GM03348 (cell line): ENCODE measurements at places on chromosomes 3 and 15.

GRCh38 chr3:98329392-98330124 lies 24.1 kb upstream of the OR5K4 start:
- peak; percentile 66 for DNase-seq

DNA sequence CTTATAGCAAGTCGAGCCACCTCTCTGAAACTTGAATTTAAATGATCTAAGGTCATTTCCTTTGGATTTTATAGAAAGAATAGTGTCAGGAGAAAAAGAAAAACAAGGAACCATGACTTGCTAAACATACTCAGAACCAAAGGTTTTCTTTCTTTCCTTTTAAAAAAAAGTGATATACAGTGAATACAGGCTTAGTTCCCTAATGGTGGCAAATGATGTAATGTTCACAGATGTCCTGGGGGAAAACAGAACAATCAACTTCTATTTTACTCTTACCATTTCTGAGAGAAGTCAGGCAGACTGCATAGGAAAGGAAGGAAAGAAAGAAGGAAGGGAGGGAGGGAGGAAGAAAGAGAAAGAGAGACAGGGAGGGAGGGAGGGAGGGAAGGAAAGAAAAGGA lies 56.5 kb downstream of the ST6GAL1 start:
- no peak for DNase-seq

DNA sequence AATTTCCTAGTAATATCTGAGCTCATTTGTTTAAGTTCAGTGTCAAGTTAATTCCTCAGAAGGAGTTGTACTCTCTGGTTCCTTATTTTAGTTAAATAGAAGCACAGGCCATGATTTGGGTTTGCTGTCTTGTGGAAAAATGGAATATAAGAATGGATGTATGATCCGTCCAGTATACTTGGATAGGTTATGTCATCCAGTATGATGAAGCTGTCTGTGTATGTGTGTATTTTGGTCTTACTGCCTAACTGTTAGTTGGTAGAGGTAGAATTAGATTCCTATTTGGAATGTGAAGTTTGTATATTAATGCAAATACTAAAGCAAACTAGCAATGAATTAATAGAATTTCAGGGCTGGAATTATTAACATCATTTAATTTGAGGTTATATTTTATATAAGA lies 7.9 kb downstream of the KBTBD8 start:
- no peak for DNase-seq

DNA sequence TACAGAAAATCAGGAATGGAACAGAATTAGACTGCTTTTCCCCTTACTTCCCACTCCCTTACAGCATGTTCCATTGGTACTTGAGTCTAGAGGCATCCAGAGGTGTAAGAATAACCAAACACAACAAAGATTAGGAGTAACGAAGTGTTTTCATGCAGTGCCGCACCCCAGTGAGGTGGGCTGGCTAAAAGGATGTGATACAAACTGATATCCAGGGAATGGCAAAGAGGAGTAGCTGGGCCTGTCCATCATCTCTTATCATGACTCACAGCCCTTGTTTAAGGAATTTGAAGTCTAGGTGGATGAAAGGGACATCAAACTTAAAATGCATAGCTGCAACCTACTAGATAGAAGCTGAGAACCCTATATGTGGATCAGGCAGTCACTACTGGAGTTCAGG lies 16.4 kb downstream of the SCG5 start:
- DNase-seq, result no peak

DNA sequence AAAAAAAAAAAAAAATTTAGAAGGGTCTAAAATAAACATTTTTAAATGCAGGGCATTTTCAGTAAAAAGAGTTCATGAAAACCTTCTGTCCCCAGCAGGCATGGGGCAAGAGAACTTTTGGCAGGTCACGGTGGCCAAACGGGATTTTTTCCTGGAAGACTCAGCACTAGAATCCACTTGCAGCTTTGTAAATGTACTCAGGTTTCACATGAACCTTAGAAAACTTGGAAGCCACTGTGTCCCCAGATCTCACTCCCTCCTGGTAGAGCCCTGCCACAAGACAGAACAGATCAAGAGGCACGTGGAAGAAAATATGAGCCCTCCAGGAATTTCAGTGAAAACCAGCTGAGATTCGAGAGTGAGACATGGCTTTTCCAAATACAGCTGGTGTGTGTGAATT lies 2.1 kb upstream of the GNB5 start:
- peak; percentile 10 for DNase-seq

DNA sequence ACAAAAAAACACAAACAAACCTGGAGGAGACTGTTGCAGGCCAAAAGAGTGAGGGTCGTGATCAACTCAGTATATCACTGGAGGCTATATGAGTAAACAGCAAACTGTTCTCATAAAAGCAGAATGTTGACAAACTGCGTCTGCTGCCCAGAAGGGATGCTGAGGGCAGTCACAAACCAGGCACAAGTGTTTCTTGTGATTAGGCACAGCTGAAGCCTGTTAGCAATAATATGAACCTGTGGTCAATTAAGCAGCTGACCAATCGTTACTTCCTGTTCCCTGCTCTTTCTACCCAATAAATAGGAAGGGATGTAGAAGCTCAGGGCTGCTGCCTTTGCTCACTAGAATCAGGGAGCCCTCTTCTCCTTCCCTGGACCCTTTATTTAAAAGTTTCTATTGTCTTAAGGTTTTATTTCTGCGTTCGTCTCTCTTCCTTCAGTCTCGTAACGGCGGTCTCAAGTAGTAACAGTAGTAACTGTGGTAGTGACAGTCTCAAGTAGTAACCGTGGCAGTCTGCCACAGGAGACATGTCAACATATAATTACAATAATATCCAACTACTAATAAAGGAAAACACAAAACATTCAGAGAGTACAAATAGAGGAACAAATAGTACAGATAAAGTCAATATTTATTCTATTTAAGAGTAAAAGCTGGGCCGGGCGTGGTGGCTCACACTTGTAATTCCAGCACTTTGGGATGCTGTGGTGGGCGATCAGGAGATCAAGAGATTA lies 698.4 kb upstream of the CCDC54 start:
- DNase-seq, result no peak

GRCh38 chr15:62649793-62650420 lies 392.6 kb upstream of the TPM1 start:
- DNase-seq, result peak; percentile 48

- DNase-seq, result no peak
These were observed 27.2 kb downstream of the PLCL2 start for GRCh38 chr3:16911916-16912315.

DNA sequence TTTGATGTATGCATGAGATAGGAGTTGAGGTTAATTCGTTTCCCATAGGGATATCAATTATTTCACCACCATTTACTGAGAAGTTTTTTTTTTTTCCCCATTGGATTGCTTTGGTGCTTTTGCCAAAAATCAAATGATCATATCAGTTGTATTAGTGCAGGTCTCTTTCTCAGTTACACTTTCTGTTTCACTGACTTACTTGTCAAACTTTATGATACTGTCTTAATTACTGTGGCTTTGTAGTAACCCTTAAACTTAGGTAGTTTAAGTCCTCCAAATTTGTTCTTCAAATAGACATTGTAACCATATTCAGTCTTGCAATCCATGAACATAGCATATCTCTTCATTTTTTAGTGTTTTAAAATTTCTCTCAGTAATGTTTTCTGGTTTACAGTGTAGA lies 259.9 kb upstream of the SLCO3A1 start:
- DNase-seq, result no peak

DNA sequence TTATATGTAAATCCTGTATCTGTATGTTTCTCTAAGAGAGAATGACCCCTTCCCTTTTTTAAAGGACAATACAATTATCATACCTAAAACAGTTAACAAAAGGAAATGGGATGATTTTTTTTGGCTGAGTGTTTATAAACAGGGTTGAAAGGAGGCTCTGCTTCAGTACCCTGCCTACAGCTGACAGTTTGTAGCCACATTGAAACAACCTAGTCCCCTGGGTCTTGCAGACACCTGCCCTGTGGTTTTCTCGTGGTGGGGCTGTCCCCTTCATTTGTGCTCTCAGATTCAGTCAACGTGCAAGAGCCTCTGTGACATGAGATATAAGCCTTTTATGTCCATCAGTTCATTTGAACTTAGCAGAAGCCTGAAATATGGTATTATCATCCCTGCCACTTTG lies 2.3 kb upstream of the HMCES start:
- DNase-seq, result no peak

DNA sequence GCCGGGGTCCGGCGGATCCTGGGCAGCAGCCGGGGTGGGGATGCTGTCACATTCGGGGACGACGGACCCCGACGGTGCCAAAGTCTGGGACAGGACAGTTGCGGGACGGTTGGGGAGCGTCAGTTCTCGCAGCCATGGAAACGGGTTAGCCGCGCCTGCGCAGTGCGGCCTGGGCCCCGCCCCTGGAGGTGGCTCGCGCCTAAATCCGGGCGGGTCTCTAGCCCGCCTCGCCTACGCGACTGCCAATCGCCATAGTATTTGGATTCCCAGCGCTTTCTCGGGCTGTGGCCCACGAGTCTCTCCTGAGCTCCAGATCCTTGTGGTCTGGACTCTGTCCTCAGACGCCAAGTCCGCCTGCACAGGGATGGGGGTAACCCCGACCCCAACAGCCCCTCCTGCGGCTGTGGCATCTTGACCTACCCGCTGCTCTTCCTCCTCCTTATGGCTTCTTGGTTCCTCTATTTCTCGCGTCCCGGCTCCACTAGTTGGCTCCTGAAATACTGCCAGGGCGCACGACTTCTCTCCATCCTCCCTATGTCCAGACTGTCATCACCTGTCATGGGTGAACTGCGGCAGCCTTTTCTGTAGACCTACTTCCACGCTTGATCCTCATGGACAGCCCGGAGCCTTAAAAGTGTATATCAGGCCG lies at the start of gene ZMYND10:
ZMYND10 (minus strand) TSS at position 147 of the 649 bp plus-strand sequence. CDS start 153 bp downstream, outside the sequence.
- peak; percentile 95 for DNase-seq

DNA sequence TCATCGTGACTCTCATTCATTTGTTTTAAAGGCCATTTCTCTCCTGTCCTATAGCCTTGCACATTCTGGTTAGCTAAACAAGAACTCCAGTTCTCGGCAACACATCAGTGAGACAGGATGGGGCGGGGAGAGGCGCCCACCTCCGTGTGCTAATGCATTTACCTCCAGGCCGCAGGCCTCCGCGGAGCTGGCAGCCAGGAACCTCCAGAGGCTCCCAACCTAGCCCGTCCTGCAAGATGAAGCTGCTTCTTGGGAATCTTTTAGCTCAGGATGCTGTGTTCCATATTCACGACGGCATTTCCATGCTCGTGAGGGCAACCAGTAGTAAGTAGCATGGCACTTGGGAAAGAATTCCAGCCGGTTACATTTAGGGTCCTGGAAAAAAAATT lies 47.9 kb downstream of the RGMA start:
- no peak for DNase-seq

DNA sequence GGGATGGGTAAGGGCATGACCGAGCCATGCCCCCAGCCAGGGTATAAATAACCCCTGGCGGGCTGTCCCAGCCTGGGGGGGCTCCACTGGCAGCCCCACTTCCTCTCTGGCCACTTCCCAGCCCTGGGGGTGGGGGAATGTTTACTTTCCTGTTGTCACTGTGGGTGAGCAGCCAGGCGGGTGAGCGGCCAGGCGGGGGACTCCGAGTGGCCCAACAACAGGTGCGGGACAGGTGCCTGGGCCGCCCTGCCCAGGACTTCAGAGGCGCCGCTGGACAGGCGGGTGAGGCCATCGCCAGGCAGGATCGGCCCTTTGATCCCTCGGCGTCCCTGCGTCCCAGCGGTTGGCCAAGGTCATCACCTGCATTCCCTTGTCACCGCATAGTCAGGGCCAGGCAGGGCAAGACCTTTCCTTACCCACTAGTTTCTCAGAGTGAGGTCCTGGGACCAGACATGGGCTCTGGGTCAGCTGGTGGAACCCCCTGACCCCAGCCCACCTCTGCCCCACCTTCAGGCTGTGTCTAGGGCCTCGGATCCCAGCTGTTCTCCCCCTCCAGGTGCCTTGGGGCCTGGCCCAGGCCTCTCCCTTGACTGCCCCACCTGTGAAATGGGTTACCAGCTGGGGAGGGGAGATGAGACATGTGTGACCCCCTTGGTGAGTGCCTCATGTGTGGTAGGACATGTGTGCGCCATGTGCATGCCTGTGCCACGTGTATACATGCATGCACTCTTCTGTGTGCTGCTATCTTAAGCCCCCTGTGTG lies 16.6 kb downstream of the SEMA3F start:
- DNase-seq, result no peak

DNA sequence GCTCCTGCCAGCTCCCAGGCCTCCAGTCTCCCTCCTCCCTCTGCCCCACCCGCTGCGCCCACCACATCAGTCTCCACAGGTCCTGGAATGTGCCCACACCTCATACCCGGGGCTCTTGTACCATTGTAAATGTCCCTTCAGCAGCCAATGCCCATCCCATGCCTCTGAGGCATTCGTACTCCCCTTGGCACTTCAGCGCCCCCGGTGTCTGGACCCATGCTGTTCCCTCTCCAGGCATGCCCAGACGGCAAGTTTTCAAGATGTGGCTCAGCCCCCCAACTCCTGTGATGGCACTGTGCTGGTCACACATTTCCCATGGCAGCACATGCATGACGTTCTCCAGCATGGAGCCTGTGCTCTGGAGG lies 13.3 kb downstream of the PLXND1 start:
- no peak for DNase-seq

DNA sequence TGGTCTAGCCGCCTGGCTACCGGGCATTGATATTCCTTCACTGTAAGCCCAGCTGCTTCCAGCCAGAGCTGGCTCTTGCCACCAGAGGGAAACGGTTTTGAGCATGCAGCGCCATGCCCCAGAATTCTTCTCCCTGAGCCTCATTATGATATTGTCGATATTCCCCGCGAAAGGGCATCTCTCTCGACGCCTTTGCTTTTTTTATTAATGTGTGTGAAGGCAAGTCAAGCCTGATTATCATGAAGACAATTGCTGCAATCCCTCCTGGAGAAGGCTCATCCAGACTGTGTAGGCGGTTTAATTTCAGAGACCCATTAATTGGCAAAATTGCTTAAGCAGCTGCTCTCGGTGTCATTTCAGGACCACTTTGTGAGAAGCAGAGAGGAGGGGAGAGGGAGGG lies 321.2 kb upstream of the TLE3 start:
- no peak for DNase-seq

GRCh38 chr3:187507905-187508304 lies 139.7 kb downstream of the RTP4 start:
- no peak for DNase-seq

GRCh38 chr3:81393251-81393650 lies 368.2 kb downstream of the GBE1 start:
- DNase-seq, result no peak

- DNase-seq, result no peak
These were observed 37.1 kb upstream of the BOC start for GRCh38 chr3:113174304-113174703.

GRCh38 chr3:110344897-110345767 lies 726.5 kb upstream of the NECTIN3 start:
- DNase-seq, result no peak

- DNase-seq, result no peak
These were observed 54.7 kb downstream of the TRPC1 start for GRCh38 chr3:142778541-142778940.

GRCh38 chr3:58005669-58006068 lies 2.6 kb upstream of the FLNB start:
- peak; percentile 58 for DNase-seq

DNA sequence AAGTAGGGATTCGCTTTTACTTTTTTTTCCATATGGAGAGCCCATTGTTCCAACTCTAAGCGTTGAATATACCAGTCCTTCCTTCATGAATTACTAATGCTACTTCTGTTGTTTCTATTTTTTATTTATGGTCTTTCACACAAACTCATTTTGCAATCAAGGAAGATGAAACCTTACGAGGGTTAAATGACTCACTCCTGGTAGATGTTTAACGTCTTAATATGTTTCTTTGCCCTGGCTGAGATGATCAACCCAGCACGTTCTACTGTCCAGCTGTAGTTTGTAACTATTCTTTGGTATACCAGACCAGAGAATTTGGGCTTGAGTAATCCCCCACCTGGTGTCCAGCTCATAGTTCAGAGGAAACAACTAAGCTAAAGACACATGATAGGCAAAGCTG lies 23.1 kb downstream of the CDCP1 start:
- peak; percentile 76 for DNase-seq

GRCh38 chr3:48367201-48367600 lies 4.8 kb upstream of the FBXW12 start:
- DNase-seq, result no peak
